NCI-H1694 (cell line): ENCODE measurements at places on chromosomes 13 and 19.

- DNase-seq: no peak
Measured at GRCh38 chr19:48819366-48819816, 8.6 kb upstream of the BCAT2 start.

- no peak for DNase-seq
Measured at GRCh38 chr19:31511696-31512095, 162.5 kb upstream of the TSHZ3 start.

DNA sequence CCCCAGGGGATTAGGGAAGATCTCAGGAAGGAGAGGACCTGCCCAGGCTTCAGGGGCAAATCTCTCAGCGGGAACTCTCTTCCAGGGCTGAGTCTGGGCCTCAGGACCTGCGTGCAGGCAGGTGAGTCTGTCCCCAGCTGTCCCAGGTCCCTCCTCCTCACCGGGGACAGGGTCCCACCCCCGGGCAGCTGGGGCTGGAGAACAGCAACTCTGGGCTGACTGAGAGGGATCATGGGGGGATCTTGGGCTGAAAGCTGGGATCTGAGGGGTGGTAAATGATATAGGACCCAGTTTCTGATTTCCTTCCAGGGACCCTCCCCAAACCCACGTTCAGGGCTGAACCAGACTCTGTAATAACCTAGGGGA, 14.3 kb downstream of the LILRA1 start:
- DNase-seq: no peak

GRCh38 chr19:50882188-50882587, 8.9 kb downstream of the KLK2 start:
- no peak for DNase-seq

- DNase-seq: no peak
Measured at GRCh38 chr19:6654347-6655310, 15.3 kb downstream of the TNFSF14 start.

DNA sequence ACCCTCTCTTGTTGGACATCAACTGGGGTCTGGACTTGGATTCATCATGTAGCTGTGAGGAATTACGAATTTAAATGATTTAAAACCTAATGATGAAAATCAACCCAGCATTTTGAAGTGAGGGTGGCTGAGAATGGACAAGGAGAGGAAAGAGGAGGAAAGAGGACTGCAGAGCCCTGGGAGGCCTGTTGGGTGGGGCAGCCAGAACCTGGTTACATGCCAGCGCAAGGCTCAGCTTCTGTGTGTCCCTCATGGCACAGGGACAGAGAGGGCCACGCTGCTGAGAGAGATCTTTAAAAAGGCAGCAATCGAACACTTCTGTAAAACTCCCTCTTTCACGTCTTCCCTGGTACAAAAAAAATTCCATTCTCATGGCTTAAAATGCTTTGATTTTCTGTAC, 292.7 kb downstream of the MYO16 start:
- no peak for DNase-seq

DNA sequence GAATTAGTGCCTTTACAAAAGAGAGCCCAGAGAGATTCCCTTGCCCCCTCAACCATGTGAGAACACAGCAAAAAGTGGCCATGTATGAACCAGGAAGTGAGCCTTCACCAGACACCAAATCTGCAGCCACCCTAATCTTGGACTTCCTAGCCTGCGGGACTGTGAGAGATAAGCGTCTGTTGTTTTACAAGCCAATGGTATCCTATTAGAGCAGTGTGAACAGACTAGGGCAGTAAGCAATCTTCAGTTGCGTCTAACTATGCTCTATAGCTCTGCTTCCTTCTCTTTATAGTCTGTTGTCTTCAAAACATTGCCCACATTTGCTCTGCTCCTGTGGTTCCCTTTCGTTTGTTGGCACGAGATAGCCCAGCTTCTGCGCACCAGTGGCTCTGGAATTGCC, 109.5 kb upstream of the FNDC3A start:
- DNase-seq: no peak

DNA sequence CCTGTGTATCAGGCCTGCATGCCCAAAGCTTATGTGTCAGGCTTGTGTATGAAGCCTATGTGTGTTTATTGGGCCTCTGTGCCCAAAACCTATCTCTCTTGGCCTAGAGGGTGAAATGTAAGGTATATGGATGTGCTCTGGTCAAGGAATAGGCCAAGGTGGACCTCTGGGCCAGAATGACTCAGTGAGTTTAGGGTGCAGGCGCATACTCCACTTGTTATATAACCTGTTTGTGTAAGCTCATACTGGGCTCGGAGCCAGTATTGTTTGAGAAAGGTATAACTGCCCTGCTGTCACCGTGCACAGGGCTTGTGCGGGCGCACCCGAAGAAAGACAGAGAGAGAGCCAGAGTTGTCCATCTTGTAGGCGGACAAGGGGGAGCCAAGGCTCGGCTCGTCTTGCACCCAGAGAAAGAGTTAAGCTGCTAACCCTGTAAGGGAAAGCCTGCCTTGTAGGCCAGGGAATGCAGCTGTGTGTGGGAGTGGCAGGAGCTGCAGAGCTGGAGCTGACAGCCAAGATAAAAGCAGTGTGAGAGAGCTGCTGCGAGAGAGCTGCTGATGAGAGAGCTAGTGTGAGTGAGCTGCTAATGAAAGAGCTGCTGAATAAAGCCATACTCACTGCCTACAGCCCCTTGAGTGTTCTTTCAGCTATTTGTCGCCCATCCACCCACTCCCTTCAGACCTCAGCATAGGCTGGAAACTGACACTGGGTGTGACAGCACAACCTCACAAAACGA, 43.4 kb upstream of the N4BP2L1 start:
- DNase-seq: no peak

DNA sequence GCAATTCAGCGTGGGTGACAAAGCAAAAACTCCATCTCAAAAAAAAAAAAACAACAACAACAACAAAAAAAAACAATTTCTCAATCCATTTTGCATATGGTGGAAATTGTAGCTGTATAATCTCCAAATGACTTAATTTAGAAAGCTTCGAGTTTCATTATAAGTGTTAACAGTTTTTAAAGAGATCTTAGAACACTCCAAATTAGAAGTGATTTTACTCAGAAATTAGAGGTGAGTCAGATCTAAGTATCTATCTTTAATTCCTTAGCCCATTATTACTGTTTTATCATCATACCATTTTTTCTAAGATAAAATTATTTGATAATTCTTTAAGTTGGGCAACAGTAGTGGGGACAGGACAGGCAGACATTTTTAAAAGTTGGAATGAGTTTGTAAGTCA, 60.5 kb downstream of the ZMYM2 start:
- DNase-seq: no peak

DNA sequence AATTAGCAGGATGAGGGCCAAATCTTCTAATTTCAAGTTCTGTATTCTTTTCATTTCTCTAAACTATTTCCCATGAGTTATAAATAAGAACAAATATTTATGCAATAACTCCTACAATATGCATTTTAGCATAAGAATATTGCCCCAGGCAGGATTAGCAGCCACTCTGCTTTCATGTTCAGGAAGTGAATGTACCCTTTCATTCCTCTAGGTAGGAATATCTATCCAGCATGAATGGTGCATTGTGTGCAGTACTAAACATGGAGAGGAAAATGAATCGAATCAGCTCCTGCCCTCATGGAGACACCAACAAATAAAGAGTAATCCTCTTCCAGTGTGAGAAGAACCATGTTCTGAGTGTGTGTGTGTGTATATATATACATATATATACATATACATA, 41.0 kb downstream of the LHFPL6 start:
- no peak for DNase-seq

DNA sequence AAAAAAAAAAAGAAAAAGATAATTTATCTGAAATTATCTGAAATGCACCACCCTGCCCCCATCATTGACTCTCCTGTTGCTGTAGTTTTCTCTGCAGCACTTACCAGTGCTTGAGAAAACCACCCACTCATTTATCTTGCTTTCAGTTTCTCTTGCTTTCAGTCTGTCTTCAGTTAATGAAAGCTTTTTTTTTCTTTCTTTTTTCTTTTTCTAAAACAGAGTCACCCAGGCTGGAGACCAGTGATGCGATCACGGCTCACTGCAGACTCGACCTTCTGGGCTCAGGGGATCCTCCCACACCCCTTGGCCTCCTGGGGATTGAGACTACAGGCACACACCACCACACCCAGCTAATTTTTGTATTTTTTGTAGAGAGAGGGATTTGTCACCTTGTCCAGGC, 4.3 kb upstream of the ACP5 start:
- no peak for DNase-seq

DNA sequence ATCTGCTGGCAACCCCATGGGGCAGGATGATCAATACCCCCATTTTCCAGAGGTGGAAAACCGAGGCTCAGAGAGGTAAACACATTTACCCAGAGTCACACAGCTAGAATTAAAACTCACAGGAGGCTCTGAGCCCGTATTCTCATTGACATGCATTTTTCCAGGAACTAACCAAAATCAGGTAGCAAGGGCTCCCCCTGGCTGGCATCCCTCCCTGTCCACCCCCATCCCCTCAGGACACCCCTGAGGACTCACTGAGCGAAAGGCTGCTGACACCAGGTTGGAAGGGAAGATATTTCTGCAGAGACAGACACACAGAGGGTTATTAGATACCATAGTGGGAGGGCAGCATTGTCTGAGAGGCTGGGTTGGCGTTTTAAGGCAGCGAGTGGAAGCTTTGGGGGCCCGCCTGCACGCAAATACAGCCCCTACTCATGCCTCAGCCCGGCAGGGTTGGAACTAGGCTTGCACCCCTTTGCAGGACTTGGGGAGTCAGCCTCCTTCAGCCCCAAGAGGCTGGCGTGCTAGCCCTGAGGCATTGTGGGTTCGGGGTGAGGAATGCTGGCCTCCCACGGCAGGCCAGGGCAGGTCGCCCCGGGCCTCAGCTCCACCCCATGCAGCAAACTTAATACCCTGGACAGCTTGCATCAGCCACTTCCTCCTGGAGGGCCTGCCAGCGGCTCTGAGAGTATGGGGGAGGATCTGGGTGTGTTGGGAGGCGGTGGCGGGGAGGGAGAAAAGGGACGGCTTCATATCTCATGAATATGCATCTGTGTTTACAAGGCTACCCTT, 3.9 kb downstream of the SLC1A5 start:
- DNase-seq: peak; percentile 26

GRCh38 chr13:31853643-31854326, 114.5 kb downstream of the RXFP2 start:
- no peak for DNase-seq

- DNase-seq: no peak
Measured at GRCh38 chr19:10766049-10766623, 48.3 kb downstream of the DNM2 start.

DNA sequence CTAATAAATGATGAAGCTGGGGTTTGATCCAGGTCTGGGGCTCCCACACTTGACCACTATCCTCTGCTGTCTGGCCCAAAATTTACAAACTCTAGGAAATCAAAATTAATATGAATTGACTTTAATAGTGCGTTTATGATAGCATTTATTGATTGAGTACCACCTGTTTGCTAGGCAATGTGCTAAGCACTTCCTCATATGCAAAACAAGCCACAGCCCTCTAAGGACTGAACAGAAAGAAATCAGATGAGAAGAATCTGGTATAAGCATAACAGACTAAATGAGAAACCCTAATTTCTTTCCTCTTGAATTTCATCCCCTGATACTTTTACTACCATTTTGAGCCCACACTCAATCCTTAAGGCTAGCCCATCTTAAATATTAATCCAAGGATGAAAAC, 6.6 kb upstream of the MLNR start:
- DNase-seq: no peak

GRCh38 chr13:76016799-76017400, 380.8 kb downstream of the LMO7 start:
- DNase-seq: peak; percentile 20

DNA sequence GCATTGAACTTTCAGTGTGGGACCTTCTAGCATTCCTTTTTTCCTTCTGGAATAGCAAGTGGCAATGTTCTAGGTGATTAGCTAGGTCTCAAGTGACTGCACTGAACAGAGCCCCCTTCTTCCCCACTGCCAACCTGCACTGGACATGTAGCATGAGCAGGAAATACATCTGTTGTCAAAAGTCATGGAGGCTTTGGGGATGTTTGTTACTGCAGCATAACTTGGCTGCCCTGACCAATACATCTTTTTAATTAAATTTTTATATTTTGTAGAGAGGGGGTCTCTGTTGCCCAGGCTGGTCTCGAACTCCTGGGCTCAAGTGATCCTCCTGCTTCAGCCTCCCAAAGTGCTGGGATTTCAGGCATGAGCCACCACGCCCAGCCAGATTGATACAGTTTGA, 163.6 kb downstream of the CACNA1A start:
- DNase-seq: no peak

GRCh38 chr19:5149932-5150901, 181.3 kb downstream of the KDM4B start:
- DNase-seq: no peak

DNA sequence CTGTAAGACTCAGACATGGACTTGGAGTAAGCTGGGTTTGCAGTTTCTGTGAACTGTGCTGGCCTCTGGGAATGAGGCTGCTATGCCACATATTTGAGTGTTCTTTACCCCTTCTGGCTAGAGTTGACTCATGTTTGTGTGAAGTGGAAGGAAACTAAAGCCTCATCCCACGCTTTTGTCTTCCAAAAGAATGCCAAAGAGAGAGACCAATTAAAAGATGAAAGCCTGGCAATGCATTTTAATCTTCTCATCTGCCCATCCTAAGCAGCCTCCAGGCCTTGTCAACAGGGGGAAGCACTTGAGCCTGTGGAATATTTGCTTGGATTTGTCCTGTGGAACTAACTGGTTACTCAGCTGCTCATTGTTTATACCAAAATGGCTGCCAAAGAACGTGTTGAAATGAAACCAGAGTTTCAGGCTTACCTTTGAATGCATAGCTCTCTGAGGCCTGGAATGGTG, 49.1 kb downstream of the LMO7 start:
- DNase-seq: peak; percentile 8

GRCh38 chr19:44002212-44002565, 568 bp upstream of the ZNF230 start:
- no peak for DNase-seq

DNA sequence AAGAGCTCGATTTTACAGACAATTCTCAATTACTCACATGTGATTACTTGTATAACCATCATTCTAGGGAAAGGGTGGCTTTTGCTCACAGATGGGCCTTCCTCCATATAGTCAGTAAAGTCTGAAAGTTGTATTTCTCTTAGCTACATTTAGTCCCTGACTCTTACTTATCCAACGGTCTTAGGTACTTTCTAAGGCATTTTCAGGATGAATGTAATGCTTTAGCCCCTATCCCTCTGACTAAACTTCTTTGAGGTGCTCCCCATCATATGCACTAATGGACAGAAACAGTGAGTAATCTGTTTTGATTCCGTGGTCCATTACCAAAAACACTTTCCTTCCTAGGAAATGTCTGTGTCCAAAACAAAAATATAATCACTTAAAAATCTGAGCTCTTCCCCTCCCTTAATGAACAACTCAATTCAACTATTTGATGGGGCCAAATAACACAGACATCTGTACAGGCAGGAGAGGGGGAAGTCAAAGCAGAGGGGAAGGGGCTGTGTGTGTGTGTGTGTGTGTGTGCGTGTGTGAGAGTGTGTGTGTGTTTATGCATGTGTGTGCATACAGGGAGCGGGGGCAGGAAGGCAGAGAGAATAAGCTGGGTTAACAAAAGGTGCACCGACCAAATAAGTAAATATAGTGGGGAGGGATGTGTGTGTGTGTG, 84.9 kb downstream of the USP12 start:
- no peak for DNase-seq

- no peak for DNase-seq
Measured at GRCh38 chr13:95164830-95165229, 136.4 kb downstream of the ABCC4 start.

GRCh38 chr13:39407786-39408185, 195.2 kb downstream of the LHFPL6 start:
- DNase-seq: no peak

GRCh38 chr19:9847087-9847671, 12.1 kb downstream of the PIN1 start:
- peak; percentile 22 for DNase-seq
